ENCODE measurements at places on chromosomes 5 and 9. TPM values are rescaled to one million over a fixed set of nuclear protein-coding genes. Genes with fewer than 3 reads are reported as not detected.

DNA sequence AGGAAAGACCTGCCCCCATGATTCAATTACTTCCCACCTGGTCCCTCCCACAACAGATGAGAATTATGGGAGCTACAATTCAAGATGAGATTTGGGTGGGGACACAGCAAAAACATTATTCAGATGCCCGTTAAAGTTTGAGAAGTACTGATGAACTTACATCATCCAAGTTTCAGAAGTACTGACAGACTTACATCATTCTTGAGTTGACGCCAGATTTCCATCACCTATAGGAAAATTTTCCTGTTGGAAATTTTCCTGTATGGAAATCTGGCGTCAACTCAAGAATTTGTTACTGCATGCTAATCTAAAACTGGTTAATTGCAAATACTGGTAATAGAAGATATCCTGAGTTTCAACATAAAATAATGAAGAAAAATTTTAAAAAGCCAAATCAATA is 975.9 kb downstream of the MAT2B start:
- no peak for DNase-seq

- DNase-seq: no peak
Observed at GRCh38 chr9:17075758-17076485, 58.9 kb upstream of the CNTLN start.

The PCDHA12 gene
- total RNA-seq: not detected

The MLANA gene
- not detected for total RNA-seq

Data from epithelial cell of proximal tubule (primary cell).